Neuronal stem cell (in vitro differentiated cells): ENCODE measurements at places on chromosomes 5 and 9.
A peak's percentile ranks its signal among the peaks of the same experiment; 100 is the strongest.

- DNase-seq: no peak
Observed at GRCh38 chr5:125550274-125550673, 803.8 kb upstream of the ZNF608 start.

DNA sequence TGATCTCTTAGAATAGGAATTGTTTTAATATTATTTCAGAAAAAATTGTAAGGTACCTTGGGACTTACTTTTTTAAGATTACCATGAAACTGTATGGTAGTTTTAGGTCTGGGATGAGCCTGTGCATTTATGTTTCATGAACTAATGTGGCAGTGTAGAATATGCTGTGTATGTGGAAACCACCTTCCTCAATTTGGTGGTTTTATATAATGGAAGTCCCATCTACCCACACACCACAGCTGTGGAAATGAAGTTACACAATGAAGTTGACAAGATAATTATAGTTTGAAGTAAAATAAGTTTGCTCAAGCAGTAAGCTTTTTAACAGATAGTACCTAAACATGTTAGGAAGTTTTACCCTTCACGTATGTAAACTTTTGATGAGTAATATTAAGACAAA lies 24.4 kb downstream of the WDR36 start:
- DNase-seq: no peak

GRCh38 chr5:128192368-128192767 lies 108.8 kb downstream of the SLC12A2 start:
- no peak for DNase-seq

GRCh38 chr5:8230868-8231267 lies 361.9 kb downstream of the MTRR start:
- DNase-seq: no peak

DNA sequence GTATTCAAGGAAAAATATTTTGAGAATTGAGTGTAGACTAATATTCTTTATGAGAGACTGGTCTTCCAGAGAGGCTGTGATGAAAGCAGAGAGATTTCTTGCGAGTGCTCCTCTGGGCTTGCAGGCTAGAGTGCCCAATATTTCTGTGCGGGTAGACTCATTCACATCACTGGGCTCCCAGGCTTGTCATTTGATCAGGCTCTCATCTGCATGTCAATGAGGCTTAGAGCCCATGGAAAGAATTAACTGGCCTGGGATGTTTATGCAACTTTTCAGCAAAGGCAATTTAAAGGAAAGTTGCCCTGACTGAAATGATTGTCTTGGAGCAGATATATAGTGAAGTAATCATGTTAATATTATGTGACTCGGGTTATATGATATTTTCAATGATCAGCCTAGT lies 42.3 kb downstream of the SNCAIP start:
- peak; percentile 23 for DNase-seq

DNA sequence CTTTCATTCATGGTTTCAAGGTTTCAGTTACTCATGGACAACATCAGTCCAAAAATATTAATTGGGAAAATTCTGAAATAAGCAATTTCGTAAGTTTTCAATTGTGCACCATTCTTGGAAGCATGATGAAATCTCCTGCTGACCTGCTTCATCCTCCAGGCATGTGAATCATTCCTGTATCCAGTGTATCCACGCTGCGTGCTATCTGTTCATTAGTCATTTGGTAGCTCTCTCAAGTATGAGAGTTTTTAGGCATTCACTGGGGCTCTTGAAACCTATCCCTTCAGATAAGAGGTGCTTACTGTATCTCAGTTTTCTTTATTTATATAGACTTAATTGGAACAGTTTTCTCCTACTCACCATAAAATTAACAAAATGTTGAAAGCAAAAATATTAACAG lies 293.0 kb downstream of the CDH12 start:
- no peak for DNase-seq

GRCh38 chr9:34500623-34501267 lies 22.0 kb downstream of the ENHO start:
- DNase-seq: peak; percentile 67

DNA sequence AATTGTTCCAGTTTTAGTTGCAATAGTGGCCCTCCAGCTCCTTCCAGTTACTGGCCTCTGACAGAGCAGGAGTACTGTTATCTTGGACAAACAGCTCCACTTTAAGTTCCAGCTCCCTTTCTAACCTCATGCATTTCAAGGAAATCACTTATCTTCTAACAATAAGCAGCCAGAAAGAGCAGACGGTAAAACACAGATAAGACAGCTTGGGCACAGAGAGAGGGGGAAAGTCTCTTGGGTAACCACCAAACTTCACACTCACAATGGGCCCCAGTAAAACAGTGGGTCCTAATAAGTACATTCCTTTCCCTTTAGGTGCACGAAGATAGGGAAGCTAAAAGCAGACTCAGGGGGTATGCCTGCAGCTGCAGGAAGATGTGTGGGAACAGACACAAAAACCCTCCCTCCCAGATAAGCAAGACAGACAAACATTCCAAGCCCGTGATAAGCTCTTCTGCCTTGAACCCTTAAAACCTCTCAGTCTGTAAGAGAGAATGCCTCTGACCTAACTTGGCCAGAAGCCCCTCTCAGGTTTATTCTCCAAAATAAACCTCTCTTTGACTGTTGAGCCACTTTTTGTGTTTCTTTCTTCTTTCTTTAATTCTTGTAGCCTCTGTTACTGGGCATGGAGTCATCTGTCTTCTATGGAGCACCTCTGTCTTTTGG lies 30.8 kb downstream of the OR1J1 start:
- no peak for DNase-seq

GRCh38 chr5:108788142-108788541 lies 40.4 kb downstream of the FER start:
- DNase-seq: no peak

DNA sequence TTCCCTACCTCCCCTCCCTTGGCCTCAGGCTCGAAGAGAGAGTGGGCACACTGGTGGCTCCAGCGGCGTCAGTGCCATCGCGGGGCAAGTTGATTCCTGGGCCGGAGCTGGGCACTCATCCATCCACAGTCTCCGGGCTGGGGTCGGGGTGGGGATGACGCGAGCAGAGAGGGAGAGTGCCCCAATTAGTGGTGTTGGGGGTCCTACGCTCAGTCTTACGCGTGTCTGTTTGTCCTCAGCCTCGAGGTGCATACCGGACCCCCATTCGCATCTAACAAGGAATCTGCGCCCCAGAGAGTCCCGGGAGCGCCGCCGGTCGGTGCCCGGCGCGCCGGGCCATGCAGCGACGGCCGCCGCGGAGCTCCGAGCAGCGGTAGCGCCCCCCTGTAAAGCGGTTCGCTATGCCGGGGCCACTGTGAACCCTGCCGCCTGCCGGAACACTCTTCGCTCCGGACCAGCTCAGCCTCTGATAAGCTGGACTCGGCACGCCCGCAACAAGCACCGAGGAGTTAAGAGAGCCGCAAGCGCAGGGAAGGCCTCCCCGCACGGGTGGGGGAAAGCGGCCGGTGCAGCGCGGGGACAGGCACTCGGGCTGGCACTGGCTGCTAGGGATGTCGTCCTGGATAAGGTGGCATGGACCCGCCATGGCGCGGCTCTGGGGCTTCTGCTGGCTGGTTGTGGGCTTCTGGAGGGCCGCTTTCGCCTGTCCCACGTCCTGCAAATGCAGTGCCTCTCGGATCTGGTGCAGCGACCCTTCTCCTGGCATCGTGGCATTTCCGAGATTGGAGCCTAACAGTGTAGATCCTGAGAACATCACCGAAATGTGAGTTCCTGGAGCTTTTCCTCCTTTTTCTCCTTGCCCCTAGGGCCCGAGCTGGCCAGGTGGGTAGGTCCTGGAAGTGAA lies 861 bp downstream of the NTRK2 start:
- peak; percentile 39 for DNase-seq

- DNase-seq: no peak
Observed at GRCh38 chr5:10675177-10675700, 85.8 kb downstream of the DAP start.

DNA sequence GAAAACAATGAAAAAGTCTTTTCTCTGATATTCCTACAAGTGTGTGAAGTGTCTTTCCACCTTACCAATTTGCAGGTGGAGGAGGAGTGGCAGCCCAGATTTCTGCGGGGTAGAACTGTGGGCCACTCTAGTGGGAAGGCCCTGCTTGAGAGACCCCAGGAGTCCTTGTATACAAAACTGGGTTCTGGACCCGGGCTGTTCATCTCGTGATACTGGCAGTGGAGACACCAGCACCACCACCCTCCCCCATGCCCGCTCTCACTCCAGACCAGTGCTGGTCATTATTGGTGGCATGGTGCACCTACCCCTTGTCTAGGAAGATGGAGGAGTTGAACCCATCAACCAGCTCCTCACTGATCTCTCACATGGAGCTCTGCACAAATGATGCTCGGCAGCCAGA lies 16.2 kb upstream of the TDRD7 start:
- no peak for DNase-seq

DNA sequence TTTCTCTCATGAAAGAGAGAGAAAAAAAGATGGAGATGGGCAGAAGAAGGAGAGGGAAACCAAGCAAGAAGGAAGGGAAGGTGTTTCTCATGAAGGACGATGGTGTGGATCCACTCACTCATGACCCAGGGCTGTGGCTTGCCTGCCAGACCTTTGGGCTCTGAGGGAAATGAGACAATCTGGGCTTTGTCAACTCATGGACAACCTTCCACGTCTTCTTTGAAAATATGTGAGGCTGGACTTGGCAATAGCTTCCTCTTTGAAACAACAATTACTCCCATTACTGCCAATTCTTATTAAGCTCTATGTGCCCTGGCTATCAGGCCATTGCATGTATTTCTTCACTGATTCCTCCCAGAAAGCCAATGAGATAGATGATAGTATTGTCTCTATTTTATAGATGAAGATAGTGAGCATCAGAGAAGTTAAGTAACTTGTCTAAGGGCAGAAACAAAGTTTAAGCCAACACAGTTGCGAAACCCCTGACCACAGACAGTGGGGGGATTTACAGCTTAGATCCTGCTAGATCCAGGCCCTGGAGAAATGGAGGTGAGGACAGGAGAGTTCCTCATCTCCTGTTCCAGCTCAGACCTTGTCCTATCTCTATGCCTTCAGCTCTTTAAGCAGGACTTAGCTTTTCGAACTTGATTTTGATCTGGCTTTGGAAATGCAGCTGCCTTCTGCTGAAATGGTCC lies 132.4 kb downstream of the GCNT1 start:
- DNase-seq: no peak
